NCI-H1092 (cell line): ENCODE measurements at places on chromosomes 2 and 18.

DNA sequence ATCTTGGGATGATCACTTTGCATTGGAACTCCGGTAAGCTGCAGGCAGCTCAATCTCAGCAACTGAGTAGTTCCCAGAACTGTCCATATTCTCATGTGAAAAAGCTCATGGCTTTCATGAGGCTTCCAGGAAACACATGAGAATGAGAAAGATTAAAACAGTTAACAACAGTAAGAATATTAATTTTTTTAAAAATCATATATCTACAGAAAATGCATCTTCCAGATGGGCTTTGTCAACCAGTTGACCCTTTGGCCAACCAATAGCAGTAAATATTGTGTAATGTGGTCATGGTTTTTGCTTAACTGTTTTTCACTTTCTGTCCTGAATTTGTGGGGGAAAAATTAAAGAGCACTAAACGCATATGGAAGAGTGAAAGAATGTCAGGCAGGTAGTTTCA lies 131.2 kb upstream of the CCDC195 start:
- no peak for DNase-seq

- no peak for DNase-seq
These were observed 471.8 kb downstream of the IRS1 start for GRCh38 chr2:226327830-226328229.

- DNase-seq, result no peak
These were observed 70.8 kb downstream of the TPGS2 start for GRCh38 chr18:36757991-36758390.

GRCh38 chr18:5317186-5317585 lies 21.7 kb upstream of the ZBTB14 start:
- DNase-seq, result no peak

- peak; percentile 69 for DNase-seq
These were observed 284.5 kb downstream of the PRKCE start for GRCh38 chr2:45935791-45936622.

DNA sequence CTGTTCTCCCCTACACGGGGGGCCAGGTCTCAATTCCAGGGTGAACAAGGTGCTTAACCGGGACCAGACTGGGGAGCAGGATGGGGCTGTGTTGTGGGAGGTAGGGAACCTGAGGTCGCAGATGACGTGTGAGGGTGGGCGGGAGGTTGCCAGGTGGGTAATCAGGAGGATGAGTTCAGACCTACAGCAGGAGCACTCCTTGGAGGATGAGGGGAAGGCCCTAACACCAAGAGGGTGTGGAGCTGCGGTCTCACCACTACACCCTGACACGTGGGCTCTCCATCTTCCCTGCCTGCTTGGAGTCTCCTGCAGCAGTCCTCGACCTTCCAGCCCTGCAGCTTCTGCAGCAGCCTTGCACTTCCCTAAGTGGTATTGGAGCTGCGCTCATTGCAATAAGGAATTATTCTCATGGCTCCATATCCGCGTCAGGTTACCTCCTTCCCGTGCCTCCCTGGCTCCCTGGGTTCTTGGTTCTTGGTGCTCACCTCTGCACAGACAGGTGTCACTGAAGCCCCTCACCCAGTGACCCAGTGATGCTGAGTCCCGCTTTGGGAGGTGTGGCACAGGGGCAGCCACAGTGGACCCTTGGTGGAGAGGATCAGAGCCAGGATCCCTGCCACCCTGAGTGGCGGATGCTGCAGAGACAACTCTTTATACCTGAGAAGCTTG lies 15.5 kb downstream of the SH3BP4 start:
- DNase-seq, result no peak

DNA sequence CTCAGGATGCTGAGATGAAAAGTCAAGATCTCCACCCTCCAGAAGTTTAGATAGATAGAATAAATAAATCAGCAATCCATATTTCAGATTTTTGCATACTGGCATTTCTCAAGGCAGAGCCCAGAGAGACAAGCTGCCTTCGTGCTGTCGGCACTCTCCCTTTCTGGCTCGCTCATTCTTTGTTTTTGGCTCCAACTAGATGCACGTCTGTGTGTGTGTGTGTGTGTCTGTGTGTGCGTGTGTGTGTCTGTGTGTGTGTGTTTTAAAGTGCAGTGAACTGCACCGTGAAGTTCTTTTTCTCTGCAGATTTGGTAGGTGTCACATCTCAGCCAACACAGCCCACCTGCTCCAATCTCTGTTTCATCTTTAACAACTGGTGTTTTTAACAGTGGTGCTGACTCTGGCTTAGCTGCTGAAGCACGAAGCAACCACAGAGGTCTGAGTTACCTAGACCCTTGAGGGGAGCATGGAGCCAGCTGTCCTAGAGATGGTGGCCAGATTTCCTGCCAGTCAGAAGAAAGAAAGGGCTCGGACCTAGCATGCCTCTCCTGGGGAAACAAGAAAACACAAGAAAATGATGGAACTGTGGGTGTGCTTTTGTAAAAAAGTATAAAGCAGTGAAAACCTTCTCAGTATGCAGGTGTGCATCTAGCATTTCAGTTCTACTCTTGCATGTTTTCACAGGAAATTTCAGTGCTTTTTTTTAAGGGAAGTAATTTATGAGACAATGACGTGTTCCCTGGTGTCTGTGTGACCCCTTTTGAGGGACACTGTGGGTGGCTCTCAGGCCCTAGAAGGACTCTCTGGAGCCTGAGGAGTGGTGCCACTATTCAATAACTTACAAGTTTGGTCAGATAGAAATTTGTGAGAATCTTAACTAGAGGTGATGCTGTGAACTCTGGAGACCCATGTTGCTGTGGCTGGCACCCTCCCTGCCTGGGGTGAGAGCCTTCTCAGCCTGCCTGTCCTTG lies 364.3 kb downstream of the RNF144A start:
- DNase-seq, result no peak

DNA sequence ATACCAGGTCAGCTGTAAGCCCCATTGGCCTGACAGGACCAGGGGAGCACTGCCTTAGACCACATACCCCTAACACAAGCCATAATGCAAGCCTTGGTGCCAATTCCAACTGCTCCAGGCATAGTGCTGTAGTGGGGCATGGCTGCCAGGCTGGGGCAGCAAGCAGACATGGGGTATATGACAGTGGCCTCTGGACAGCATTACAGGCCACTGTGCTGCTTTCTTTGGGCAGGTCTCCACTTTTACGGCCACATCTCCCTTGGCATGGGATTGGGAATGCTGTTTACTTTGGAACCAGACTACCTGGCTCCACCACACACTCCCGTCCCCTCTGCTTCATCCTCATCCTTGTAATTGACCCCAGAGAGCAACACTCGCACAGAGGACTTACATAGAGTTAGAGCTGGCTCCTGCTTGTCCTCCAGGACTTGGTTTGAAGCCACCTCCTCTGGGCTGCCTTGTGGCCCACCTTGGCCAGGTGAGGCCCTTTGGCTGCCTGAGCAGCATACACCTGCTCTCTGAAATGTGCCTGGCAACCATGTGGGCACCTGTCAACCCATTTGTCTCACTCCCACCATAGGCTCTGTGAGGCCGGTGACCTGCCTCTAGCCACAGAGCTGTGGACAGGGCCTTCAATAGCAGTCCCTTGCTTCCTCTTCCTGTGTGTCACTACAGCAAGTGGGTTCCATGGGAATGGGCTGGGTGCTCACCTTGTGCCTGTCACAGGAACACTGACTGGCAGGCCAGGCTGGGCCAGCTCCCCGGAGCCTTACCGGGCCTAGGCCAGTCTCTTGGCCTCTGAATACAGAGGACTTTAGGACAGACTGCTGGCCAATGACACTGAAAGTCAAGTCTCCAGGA lies 262.6 kb upstream of the HS6ST1 start:
- DNase-seq, result no peak

DNA sequence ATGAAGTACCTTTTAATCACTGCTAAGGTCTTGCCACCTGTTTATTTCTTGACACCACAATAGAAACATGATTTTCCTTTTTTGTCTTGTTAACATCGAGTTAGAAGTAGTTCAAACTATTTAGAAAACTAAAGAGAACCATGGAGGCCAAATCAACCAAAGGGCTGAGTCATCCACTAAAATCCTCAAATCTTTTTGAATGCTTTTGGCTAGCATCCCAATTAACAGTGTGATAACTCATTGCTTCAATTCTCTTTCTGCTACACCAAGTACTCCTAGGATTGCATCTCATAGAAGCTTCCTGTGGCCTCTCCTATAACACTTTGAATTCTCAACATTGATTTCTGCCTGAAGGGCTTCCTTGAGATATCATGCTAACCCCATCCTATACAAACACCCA lies 159.9 kb upstream of the MMADHC start:
- DNase-seq, result no peak

GRCh38 chr2:110900191-110900590 lies 167.8 kb downstream of the ACOXL start:
- DNase-seq, result no peak

GRCh38 chr2:69196327-69197117 lies 183.5 kb downstream of the ANTXR1 start:
- DNase-seq, result no peak
